Activated gamma-delta T cell treated with anti-CD3 and anti-CD28 coated beads, Interleukin-2, amount 50 U/mL, for 16 hours (primary cell): ENCODE measurements at places on chromosomes 7 and 10.
A peak's percentile ranks its signal among the peaks of the same experiment; 100 is the strongest.

GRCh38 chr7:99248391-99249095 is 24.1 kb upstream of the MYH16 start:
- DNase-seq: no peak

- no peak for DNase-seq
These were observed 64.6 kb downstream of the HERC4 start for GRCh38 chr10:68010426-68010940.

DNA sequence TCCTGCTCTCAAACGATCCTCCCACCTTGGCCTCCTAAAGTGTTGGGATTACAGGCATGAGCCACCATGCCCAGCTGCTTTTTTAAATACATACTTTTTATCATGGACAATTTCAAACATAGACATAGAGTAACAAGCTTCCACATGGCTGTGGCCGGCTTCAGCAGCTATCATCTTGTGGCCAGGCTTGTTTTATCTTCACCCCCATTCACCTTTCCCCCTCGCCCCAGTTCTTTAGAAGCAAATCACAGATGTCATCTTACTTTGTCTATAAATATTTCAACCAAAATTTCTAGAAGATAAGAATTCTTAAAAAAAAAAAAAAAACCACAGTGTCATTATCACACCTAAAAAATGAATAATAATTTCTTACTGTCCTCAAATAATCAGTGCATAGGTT is 5.9 kb downstream of the FOXK1 start:
- no peak for DNase-seq

GRCh38 chr7:155470686-155471638 is 13.0 kb downstream of the EN2 start:
- DNase-seq: no peak

- DNase-seq: no peak
These were observed 112.7 kb downstream of the MPP7 start for GRCh38 chr10:28190196-28190595.

GRCh38 chr10:89219513-89220218 is 12.5 kb upstream of the CH25H start:
- DNase-seq: no peak

DNA sequence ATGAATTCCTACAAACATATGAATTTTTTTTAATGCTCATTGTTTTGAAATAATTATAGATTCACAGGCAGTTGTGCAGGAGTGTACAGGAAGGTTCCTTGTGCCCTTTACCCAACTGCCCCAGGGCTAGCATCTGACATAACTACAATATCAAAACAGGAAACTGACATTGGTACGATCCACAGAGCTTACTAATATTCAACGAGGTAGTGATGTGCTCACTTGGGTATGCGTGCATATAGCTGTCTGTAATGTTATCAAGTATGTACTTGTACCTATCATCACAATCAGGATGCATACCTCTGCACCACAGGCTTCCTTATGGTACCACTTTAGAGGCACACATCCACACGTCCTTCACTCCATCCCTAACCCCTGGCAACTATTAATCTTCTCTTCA is 68.3 kb downstream of the BMS1 start:
- DNase-seq: no peak

DNA sequence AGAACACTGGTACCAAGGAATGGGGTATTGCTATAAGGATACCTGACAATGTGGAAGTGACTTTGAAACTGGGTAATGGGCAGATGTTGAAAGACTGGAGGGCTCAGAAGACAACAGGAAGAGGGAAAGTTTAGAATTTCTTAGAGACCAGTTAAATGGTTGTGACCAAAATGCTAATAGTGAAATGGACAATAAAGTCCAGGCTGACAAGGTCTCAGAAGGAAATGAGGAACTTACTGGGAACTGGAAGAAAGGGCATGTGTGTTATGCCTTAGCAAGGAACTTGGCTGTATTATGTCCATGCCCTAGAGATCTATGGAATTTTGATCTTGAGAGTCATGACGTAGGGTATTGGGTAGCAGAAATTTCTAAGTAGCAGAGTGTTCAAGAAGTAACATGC is 38.0 kb downstream of the FAM149B1 start:
- no peak for DNase-seq

DNA sequence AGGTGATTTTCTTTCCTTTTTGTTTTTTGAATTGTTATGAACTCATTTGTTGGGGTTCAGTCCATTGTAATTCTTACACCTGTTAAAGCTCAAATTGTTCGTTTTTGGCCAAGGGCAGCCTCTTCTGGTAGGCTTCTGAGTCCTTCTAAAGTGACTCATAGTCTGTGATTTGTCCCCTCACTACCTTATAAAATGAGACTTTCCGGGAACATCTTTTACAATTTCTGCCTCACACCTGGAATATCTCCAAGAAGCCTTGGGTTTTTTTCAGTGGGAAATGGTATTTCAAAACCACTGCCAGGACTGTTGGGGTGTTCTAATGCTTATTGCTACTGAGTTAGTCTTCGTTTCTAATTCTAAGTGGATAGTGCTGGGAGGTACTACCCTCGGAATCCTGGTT is 56.7 kb downstream of the BMPR1A start:
- DNase-seq: no peak

- DNase-seq: no peak
These were observed 33.3 kb downstream of the OR13A1 start for GRCh38 chr10:45282061-45282460.

- DNase-seq: peak; percentile 21
These were observed 2.4 kb upstream of the TAS2R38 start for GRCh38 chr7:141975806-141976523.

DNA sequence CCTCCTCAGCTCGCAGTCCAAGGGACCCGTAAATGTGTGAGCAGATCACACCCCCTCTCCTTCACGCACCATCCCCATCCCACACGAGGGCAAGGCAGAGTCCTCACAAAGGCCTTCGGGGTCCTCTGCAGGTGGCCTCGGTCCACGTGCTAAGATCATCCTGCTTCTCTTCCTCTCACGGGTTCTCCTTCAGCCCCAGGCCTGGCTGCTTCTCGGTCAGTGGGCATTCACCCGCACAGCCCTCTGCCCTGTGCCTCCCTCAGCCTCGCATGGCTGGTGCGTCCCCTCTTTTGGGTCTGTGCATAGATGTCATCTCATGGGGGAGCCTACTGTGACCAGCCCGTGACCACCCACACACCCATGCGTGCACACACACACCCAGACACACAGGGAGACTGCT is 17.3 kb upstream of the FOXL3 start:
- no peak for DNase-seq

GRCh38 chr10:82161264-82161663 is 286.3 kb downstream of the NRG3 start:
- DNase-seq: no peak

DNA sequence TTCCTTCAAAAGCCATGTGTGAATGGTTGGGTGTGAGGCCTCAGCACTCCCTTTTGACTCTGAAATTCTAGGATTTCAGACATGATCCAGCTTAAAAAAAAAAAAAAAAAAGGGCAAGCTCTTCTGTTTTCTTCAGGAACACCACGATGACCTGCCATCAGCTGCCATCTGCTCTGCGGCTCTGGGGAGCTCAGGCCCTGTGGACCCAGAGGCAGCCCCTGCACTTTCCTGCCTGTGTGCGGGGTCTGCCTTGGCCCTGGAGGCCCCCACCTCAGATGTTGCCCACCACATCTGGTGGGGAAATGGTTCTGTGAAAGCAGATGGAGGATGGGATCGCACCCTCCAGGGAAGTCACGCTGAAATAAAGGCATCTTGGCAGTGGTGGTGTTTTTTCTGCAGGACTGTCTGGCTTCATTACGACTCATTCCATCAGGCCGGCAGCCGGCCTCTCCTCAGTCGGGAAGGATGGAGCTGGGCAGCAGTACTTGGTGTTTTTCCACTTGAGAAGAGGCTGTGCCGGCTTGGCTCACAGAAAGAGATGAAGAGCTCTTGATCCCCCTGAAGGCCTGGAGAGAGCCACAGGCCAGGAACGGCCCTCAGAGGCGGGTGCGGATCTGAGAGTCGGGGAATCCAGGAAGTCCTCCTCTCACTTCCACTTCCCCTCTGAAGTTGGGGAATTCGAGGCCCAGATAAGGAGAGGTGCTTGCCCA is 66.1 kb upstream of the AQP1 start:
- DNase-seq: no peak

DNA sequence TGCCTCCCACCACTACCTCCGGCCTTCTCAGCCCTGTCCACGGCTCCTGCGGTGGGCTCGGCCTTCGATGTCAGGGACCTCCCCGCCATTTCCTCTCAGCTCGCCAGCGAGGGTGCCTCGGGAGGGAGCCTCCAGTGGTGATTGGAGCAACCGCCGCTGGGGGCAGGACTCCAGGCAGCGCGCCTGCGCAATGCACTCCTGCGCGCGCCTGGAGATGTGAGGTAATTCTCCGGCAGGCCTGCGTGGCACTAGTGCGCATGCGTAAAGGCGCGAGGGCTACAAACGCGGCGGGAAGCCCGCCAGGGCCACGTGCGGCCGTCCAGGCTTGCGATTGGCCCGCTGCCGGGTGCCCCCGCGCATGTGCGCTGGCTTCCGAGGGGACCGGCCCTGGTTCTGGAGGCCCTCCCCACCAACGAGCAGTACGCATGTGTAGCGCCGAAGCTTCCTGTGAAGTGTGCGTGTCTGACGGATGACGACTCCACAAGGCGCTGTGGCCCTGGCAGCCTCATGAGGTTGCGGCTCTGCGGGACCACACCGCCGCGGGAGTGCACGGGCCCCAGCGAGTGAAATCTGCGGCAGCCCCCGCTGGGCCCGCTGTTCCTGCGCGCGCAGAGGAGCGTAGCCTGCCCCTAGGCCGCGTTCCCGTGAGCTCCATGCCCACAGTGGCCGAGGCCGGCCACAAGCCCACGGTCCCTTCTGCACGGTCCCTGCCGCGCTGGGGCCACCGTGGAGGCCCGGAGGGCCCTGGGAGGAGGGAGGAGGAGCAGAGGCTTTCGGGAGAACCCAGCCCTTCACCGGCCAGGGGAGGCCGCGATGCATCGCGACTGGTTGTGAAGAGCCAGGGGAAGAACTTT is at the start of gene SYCE1:
SYCE1 (minus strand) TSS at position 143 of the 854 bp plus-strand sequence; CDS start at position 89, 54 bp downstream.
- DNase-seq: no peak

- DNase-seq: no peak
These were observed 52.5 kb upstream of the SEPTIN7 start for GRCh38 chr7:35748371-35748770.

GRCh38 chr10:77631241-77631640 is 6.4 kb downstream of the KCNMA1 start:
- DNase-seq: no peak

DNA sequence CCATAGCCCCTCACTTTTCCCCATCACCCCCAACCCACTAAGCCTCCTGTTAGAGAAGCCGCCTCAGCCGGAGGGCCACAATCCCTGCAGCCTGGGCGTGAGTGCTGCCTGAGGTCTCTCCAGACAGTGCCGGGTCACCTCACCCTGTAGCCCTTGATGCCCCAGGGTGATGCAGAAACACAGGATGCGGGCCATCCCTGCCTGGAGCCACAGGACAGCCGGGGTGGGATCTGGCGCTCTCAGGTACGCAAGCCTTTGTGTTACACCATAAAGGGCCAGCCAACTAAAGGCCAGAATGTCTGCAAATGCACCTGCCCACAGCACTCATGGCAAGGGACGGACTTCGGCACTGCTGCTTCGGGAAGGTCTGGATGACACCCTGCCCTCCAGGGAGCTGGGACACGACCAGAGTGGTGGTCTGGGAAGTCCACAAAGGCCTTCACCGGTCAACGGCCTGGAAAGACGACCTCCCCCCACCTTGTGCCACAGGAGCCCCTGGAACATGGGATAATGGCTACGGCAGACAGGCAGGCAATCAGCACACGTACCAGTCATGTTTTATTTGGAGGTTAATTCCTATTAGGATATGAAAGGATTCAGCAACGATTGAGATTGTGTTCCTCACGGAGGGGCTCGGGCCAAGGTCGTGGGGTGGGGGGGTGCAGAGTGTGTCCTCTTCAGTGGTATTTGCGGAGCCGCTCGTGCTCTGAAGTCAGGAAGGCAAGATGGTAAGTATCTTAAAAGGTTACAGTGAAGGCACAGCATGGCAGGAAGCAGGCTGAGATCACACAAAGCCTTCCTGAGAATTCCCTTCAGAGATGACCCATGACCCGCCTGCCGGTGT is 8.1 kb downstream of the ATP5MF start:
- no peak for DNase-seq

GRCh38 chr7:150803161-150803860 is 2.7 kb downstream of the TMEM176A start:
- no peak for DNase-seq

DNA sequence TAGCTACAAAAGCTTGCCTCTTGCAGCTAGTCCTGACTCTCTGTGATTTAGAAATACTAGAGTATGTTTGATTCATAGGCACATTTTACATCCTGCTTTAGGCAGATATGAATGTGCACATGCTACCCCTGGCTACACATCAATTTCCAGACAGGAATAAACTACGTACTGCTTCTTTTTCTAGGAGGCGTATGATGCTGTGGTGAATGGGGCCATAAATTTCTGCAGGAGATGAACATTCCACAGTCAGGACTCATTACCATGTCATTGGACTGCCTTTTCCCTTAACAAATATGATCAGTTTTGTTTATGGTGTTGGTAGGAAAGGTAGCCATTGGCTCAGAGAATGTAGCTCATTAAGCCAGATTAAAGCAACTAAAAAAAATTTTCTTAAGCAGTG is 50.1 kb upstream of the IFRD1 start:
- no peak for DNase-seq

DNA sequence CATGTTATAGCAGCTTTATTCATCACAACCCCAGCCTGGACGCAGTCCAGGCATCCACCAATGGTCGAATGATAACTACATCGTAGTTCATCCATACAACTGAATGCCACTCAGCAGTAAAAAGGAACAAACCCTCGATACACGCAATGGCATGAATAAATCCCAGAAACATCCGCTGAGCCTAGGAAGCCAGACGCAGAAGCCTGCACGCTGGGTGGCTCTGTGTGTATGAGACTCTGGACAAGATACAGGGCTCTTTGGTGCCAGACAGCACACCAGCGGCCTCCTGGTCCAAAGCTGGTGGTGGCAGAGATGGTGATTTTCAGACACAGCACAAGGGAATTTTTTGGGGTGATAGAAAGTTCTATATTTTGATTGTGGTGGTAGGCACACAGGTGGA is 10.0 kb upstream of the CRYGN start:
- DNase-seq: no peak

GRCh38 chr7:149599636-149600206 is 102.1 kb upstream of the ZNF746 start:
- no peak for DNase-seq

DNA sequence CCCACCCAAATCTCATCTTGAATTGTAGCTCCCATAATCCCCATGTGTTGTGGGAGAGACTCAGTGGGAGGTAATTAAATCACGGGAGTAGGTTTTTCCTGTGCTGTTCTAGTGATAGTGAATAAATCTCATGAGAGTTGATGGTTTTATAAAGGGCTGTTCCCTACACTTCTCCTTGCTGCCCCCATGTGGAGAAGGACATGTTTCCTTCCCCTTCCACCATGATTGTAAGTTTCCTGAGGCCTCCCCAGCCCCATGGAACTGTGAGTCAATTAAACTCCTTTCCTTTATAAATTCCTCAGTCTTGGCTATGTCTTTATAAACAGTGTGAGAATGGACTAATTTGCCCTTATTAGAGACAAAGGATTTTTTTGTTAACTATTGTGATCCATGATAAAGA is 48.5 kb upstream of the MKX start:
- DNase-seq: no peak

- no peak for DNase-seq
These were observed 40.9 kb upstream of the ATRNL1 start for GRCh38 chr10:115052226-115052625.

GRCh38 chr7:47405921-47406800 is 175.8 kb downstream of the TNS3 start:
- DNase-seq: no peak

GRCh38 chr10:72563327-72563932 is 62.4 kb downstream of the MICU1 start:
- DNase-seq: no peak
